ENCODE measurements at places on chromosomes 1 and 21.

- DNase-seq, result peak; percentile 70
Observed at GRCh38 chr1:1021010-1021919, 1.3 kb downstream of the AGRN start.

DNA sequence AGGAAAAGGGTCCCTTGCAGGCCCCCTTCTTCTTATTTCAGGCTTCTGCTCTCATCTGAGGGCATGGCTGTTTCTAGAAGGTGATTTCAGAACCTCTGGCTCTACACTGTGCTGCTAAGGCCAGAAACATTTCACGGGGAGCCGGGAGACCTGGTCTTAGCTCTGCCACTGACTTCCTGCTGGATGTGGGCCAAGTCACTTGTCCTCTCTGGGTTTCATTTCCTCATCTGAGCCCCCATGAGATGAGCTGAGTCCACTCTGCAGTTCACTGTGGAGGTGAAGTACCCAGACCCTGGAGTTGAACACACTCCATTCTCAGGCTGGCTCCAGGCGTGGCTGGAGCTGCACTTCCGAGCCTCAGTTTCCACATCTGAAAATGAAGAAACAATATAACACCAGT, 2.1 kb downstream of the PADI1 start:
- DNase-seq, result no peak

GRCh38 chr1:84675106-84675505, 15.2 kb downstream of the SSX2IP start:
- DNase-seq, result no peak

DNA sequence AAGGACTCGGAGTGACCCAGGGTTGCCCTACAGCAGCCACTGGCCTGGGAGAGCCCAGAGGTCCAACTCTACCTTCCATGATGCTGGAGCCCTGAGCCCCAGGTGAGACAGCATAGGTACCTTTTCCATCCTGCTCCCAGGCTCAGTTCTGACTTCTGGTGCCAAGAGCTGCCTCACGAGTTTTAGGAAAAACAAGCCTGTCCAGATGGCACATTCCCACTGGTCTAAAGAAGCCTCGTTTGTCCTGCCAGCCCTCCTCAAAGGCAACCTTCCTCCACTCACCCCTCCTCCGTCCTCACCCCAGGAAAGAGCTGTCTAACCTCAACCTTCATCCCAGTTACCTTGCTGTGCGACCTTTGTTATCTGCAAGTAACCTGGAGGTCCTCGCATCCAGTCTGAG, 53.5 kb upstream of the PRELP start:
- DNase-seq, result no peak

DNA sequence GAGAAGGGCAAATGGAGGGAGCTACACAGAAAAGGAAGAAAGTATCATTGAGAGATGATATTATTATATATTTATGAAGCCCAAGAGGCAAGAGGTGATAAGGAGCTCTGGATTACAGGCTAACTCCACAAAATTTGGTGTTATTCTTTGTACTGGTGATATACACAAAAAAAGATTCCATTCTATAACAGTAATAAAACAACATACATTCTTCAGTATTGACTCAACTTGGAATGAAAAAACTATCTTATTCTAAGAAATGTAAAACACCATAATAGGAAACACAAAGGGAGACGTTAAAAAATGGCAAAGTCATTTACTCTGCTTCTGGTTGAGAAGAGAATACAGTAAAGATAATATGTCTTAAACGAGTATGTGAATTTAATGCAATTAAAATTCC, 99.4 kb downstream of the TEX35 start:
- no peak for DNase-seq

DNA sequence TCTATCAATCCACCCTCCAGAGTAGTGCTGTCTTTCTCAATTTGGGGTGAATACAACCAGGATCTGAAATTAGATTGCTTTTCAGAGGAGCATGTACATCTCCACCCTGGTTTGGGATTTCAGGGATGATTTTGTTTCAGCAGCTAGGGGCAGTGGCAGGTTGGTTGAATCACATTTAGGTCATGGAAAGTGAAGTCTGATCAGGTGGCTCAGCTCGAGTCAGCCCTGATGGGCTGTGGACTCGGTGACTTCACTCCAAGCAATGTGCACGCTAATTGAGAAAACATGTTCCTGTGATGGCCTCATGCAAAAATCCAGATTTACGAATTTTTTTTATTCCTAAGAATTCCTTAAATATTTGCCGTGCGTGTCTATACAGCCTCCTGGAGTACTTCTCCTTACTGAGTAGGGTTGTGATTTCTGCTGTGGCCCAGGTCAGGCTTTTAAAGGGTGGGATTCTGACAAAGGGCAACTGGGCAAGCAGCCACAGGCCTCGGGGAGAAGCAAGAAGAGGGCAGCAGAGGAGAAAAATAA, 7.5 kb downstream of the NGF start:
- no peak for DNase-seq

DNA sequence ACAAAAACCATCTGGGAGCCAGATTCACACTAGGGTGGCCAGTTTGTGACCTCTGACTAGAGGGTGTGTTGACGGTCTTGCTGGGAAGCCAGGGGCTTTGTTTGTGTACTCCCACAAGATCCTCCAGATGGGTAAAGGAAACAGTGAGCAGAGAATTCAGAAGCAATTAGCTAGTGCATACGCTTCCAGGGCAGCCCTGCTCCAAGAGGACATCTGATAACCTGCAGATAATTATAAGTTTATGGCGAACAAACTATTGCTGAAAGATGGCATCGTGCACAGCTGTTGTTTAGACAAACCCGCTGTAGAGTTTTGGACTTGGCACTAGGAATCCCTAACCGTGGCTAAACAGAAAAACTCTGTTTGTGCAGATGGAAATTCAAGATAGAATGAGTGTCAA, 326.4 kb downstream of the TGFB2 start:
- DNase-seq, result no peak

DNA sequence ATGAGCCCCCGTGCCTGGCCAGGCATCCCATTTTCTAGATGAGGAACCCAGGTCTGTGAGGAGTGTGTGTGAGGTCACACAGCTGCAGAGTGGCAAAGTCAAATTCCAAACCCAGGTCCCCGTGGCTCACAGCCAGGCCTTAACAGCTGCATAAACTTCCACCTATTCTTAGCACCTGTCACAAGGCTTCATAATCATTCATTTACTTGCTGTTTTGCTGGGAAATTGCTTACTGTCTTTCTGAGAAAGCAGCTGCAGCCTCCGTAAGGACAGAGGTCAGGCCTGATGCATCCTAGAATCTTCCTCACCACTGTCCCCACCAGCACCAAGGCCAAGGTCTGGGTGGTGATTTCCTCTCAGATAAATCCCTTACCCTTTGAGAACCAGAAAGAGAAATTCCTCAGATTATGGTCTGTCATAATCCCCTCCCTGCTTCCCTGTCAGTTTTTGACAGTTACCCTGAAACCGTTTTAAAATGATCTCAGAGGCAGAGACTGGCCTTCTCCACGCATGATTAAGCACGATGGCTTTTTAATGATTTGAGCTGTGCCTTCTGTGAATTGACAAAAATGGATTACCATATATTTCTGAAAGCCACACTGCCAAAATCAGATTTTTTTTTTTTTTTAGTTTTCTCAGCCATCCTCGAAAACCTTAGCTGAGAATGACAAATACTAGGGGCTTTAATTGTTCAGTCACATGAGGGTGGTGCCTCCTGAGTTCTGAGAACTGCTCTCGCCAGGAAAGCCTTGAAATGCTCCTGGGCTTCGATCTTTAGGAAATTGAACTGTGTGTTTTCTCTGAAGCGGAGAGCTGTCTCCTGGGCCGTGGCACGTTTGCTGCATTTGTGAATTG, 70.0 kb upstream of the SELENON start:
- no peak for DNase-seq

- peak; percentile 68 for DNase-seq
Observed at GRCh38 chr1:27598902-27599528, 4.9 kb downstream of the AHDC1 start.

DNA sequence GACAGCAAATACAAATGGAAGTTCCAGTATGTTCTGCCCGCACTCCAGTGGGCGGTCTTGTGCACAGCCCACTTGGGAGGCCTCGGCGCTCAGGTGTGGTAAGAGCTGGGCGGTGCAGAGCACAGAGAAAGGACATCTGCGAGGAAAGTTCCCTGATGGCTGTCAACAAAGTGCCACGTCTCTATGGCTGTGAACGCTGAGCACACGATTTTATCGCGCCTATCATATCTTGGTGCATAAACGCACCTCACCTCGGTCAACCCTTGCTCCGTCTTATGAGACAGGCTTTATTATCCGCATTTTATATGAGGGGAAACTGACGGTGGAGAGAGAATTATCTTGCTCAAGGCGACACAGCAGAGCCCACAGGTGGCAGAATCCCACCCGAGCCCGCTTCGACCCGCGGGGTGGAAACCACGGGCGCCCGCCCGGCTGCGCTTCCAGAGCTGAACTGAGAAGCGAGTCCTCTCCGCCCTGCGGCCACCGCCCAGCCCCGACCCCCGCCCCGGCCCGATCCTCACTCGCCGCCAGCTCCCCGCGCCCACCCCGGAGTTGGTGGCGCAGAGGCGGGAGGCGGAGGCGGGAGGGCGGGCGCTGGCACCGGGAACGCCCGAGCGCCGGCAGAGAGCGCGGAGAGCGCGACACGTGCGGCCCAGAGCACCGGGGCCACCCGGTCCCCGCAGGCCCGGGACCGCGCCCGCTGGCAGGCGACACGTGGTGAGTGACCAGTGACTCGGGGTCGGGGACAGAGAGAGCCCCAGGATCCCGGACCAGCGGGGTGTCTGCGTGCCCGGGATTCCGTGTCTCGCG, at the start of gene IL12RB2:
Gene IL12RB2, plus strand, starts transcription at position 623 of the 810 bp plus-strand sequence. CDS start 12,496 bp downstream, outside the sequence.
- DNase-seq, result no peak

- DNase-seq, result no peak
Observed at GRCh38 chr21:30306884-30307283, 13.2 kb downstream of the KRTAP26-1 start.

- no peak for DNase-seq
Observed at GRCh38 chr21:42456457-42456856, 39.6 kb downstream of the RSPH1 start.

GRCh38 chr1:85224734-85225623, 24.2 kb upstream of the SYDE2 start:
- no peak for DNase-seq

- DNase-seq, result no peak
Observed at GRCh38 chr21:42555756-42556438, 42.2 kb downstream of the SLC37A1 start.

All from BE2C (cell line).